ENCODE measurements at places on chromosomes 13 and 19. TPM values are rescaled to one million over a fixed set of nuclear protein-coding genes. Genes with fewer than 3 reads are reported as not detected.

DNA sequence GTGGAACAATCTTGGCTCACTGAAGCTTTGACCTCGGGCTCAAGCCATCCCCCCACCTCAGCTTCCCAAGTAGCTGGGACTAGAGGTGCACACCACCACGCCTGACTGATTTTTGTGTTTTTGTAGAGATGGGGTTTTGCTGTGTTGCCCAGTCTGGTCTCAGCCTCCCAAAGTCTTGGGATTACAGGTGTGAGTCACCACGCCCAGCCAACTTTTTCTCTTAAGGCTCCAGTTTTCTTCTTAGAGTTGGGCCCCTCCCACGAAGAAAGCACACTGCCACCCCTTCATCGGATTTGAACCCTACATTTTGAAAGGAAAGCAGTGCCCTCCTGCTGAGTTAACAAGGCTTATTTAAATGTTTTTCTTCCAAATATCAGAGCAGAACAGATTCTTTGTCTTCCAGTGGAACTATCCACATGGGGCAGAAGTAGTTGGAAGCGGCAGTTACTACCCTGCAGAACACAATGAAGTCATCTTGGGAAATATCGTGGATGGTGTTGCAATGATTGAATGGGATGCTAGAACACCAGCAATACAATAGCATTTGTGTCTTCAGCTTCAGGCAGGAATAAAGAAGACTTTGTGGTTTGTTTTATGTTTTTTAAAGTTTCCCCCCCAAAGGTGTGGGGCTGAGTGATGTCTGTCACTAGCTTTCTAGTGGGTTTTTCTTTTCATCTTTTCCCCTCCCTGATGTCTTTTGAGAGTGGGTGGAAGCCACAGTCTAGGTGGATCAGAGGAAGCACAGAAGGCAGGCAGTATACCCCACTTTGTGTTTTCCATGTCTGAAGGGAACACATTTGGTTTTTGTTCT, 8.9 kb downstream of the ACTN4 start:
- H3K4me3 ChIP-seq = no peak overlapping the region
- H3K27me3 ChIP-seq = no peaks in the 10 kb centered on the region
- DNase-seq = no peak
- peaks cover 11% of the 10 kb centered on the region for H3K36me3 ChIP-seq

GRCh38 chr19:2494447-2495129, 18.7 kb downstream of the GADD45B start:
- no peaks in the 10 kb centered on the region for H3K36me3 ChIP-seq
- H3K4me1 ChIP-seq = peaks cover 49% of the 10 kb centered on the region
- DNase-seq = peak; percentile 83
- peak overlapping the region; percentile 90 for H3K27ac ChIP-seq
- H3K27me3 ChIP-seq = peaks cover 3% of the 10 kb centered on the region

- H3K4me3 ChIP-seq = peak overlapping the region; percentile 37
- H3K27me3 ChIP-seq = no peaks in the 10 kb centered on the region
- no peaks in the 10 kb centered on the region for H3K36me3 ChIP-seq
- H3K4me1 ChIP-seq = peaks cover 31% of the 10 kb centered on the region
- DNase-seq = peak; percentile 73
Observed at GRCh38 chr13:48222358-48223301, 10.4 kb upstream of the ITM2B start.

Gene LGALS7
- not detected for total RNA-seq

Gene JAK3
- total RNA-seq = 15.9 TPM

Gene ZNF415
- 4.0 TPM for total RNA-seq

Gene CBY2
- total RNA-seq = not detected

Gene FCAR
- total RNA-seq = 6.7 TPM

All from lower lobe of right lung (tissue), 2 donors.